Fibroblast of skin of right quadriceps (primary cell): ENCODE measurements at places on chromosomes 2 and 18.
A peak's percentile ranks its signal among the peaks of the same experiment; 100 is the strongest.

- DNase-seq, result no peak
These were observed at the start of gene SNORC for GRCh38 chr2:232870018-232870765. Gene SNORC, plus strand, starts transcription at chr2:232870264. Its CDS starts 78 bp downstream, at chr2:232870342.

DNA sequence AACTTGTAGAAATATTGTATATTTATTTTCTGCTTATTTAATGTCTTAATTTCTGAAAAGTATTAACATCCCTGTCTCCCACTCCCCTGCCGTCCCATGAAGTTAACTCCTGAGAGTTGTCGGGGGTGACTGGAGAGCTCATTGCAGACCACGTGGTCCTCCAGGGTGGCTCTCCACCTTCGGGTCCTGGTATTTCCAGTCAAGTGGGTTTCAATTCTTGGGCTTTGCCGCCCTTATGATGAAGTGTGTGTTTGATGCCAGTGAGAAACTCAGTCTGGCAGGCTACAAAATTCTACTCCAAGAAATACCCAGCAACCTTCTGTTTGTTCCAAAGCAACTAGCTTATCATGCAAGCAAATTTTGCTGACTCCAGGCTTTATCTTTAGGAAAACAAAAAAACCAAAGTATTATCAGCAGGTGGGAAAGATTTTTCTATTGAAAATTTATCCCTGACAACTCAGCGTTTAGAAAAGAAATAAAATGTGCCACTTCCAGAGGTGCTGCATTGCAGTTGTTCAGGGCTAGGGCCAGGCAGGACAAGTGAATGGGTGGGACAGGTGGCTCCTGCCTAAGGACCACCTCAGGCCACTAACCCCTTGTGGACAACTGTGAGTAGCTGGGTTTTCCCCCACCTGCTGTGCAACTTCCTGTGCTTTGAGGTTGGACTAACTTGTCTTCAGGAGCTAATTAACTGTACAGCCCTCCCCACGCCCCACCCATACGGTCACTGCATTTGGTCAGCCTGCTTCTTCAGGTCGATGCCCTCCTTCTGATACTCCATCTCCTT, 46.6 kb downstream of the BCL2L11 start:
- DNase-seq, result no peak

- no peak for DNase-seq
These were observed 11.1 kb downstream of the LIMS2 start for GRCh38 chr2:127664065-127664894.

- DNase-seq, result peak; percentile 70
These were observed 650.6 kb downstream of the SATB2 start for GRCh38 chr2:198807131-198807530.

DNA sequence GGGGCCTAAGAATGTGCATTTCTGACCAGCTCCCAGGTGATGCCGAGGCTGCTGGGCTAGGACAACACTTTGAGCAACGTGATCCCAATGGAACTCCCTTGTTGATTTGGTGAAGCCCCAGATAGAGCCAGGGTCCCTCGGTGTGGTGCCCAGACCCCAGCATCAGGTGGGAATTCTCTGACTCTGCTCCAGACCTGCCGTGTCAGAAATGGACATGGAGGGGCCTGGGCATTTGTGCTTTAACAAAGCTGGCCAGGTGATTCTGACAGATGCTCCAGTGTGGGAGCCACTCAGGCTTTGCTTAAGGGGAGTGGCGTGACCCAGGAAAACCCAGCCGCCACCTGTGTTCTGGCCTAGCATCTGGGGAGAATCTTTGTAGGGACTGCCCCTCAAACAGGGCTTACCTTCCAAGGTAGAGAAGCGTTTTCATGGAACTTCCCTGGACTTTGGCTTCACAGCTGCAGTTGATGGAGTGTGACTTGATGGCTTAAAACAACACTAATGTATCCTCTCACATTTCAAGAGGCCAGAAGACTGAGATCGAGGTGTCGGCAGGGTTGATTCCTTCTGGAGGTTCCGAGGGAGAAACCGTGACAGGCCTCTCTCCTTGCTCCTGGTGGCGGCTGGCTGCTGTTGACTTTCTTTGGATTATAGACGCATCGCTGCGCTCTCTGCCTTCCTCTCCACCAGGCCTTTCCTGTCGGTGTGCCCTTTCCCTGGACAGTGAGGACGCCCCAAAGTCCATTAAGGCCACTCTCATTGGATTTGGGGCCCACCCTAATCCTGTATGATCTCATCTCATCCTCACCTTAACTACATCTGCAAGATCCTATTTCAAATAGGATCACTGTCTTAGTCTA, 57.0 kb upstream of the HDAC4 start:
- no peak for DNase-seq

DNA sequence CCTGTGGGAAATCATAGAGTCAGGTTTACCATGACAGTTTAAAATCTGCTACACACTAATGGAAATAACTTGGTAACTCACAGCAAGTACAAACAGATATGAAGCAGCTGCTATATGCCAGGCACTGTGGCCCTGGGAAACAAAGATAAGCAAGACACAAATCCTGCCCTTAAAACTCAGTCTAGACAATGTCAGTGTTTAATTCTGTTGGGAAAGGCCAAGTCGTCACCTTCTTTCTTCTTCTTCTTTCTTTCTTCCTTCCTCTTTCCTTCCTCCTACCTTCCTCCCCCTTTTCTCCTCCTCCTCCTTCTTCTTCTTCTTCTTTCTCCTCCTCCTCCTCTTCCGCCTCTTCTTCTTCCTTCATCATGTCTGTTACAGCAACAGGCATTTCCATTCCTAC, 26.8 kb downstream of the PLEK start:
- no peak for DNase-seq

DNA sequence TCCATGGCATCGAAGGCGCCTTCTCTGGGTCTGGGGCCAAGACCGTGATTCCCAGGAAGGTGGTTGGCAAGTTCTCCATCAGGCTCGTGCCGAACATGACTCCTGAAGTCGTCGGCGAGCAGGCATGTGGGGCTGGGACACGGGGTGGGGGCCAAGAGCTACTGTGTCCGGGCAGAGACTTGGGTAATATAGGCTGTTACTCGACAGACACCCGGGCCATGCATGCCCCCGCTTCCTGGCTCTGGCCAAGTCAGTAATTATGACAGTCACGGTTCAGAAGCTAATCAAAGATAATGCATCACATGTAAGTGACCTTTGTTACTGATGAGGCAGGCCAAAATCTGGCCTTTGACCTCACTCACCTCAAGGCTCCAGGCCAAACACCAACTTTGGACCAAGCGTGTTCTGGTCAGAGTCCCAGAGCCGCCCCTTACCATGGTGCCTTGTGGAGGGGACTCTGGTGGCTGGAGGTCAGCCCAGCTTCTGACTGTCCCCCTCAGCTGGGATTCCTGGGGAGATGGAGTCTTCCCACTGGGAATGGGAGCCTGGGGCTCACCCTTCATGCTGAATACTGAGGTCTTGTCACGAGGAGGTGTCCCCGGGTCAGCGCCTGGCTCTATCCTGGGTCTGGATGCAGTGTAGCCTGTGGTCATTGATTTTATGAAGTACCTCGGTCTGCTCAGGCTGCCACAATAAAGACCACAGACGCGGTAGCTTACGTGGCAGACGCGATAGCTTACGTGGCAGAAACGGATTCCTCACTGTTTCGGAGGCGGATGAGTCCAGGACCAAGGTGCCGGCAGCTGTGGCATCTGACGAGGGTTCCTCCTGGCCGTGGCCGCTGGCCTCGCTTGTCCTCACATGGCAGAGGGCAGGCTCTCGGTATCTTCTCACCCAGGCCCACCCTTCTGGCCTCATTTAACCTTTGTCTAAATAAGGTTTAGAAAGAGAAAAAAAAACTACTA, 17.7 kb upstream of the CNDP1 start:
- DNase-seq, result no peak

DNA sequence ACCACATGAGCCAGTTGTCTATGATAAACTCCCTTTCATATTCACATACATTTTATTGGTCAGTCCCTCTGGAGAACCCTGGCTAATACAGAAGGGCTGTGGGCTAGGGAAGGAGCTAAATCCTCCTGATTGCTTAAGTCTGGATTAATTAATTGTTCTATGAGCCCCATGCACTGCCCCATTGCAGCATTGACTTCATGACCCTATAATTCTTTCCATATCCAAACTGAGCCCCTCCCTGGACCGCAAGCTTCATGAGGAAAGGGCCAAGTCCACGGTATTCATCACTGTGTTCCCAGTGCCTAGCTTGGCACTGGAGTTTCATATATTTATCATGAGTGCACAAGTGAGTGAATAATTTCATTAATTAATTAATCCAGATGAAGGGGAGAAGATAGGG, 124.0 kb downstream of the MBD2 start:
- DNase-seq, result no peak

DNA sequence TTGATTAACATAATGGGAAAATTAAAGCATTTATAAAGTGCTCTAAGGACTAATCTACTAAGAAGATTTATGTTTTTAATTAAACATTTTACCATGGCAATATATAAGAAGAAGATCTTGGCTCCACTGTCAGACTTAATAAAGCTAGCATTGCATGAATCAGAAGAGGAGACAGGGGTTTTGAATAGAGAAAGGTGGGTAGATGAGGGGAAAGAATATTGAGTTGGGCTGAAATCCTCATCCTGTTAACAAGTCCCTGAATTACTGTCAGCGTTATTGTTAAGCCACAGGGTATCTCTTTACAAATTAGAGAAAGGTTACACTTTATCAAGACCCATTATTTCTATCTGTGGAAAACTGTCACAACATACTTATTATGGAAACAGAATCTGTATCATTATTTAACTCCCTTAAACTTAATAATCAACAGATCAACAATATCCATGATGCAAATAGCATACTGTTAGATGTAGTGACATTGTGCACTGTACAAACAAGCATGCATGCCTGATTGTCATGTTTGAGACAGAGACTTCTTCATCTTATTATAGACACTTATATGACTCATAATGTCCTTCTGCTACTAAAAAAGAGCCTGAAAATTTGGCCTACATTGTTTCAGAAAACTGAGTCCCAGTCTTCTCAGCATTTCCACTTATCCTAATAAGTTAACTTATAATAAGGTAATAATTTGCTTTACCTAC, 304.1 kb downstream of the NRXN1 start:
- DNase-seq, result no peak

GRCh38 chr18:76115580-76115979, 379.5 kb downstream of the ZNF516 start:
- no peak for DNase-seq

DNA sequence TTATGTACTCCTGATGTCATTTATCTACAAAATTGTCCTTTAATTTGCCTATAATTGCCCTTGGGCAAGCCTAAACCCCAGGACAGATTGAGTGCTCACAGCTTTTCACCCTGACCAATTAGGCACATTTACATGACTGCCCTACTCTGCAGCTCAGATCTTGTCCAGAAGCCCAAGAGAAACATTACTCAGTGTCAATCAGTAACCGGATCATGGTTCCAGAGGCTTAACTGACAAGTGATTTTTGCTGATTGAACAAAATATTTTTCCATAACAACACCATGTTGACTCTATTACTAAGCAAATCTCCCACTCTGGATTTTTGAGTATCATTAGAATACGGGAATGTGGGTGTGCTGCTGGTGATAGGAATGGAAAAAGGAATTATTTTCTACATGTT, 465.4 kb upstream of the TNP1 start:
- DNase-seq, result no peak

DNA sequence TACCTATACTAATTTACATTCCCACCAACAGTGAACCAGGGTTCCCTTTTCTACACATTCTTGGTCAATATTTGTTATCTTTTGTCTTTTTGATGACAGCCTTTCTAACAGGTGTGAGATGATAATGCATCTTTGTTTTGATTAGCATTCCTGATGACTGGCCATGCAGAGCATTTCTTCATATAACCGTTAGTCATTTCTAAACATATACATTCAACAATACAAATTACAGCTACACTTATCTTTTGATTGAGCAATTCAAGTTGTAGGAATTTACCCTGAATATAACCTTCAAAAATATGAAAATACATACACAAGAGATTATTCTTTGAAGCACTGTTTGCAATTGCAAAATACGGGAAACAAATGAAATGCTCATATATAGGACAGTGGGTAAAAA, 94.9 kb downstream of the TMEM131 start:
- peak; percentile 15 for DNase-seq

GRCh38 chr2:48600204-48600813, 17.3 kb upstream of the GTF2A1L start:
- peak; percentile 41 for DNase-seq

DNA sequence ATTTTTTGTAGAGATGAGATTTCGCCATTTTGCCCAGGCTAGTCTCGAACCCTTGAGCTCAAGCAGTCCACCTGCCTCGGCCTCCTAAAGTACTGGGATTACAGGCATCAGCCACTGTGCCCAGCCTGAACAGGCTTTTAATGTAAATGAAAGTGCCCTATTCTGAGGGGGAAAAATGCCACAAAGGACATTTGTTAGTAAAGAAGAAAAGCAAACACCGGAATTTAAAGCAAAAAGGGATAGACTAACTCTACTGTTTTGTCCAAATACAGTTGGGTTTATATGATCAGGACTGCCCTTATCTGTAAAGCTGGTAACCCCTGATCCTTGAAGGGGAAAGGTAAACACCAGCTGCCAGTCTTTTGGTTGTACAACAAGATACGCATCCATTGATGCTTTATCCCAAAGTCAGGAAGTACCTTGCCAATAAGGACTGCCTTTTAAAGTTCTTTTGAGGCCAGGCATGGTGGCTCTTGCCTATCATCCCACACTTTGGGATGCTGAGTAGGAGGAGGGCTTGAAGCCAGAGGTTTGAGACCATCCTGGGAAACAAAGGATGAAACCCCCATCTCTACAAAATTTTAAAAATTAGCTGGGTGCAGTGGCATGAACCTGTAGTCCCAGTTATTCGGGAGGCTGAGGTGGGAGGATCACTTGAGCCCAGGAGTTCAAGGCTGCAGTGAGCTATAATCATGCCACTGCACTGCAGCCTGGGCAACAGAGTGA, 13.1 kb downstream of the CLEC4F start:
- DNase-seq, result no peak

DNA sequence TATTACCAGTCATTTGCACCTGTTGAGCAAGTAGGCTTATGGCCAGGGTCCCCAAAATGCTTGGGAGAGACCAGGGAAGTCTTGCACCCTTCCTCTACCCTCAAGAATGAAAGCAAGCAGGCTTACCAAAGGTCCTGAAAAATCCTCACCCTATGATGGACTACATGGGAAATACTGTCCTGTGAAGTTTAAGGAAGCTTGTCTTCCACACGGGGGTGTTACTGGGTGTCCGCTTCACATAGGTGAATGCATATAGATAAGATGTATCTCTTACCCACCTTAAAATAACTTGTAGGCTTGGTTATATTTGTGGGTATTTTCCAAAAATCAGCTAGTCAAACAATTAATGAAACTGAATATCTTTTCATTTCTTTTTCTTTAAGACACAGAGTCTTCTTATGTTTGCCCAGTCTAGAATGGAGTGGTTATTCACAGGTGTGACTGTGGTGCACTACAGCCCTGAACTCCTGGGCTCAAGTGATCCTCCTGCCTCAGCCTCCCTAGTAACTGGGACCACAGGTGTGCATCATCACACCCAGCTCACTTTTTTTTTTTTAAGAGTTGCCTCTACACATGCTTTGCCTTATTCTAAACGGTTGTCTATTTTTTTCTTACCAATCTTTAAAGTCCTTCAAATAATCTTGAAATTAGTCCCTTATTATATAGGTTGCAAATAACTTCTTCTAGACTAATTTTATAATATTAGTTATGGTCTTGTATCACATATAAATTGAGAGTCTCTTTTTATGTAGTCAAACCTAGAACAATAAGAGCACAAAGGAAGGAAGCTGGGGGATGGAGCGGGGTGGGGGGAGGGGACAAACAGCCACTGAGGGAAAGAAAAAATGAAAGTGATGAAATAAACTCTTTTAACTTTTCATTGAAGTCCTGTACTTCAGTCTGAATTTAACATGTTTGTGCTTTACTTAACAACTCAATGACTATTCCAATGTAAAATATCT, 49.0 kb downstream of the CERKL start:
- no peak for DNase-seq
